EL (cell line): ENCODE measurements at places on chromosomes 2 and 18.
A peak's percentile ranks its signal among the peaks of the same experiment; 100 is the strongest.

DNA sequence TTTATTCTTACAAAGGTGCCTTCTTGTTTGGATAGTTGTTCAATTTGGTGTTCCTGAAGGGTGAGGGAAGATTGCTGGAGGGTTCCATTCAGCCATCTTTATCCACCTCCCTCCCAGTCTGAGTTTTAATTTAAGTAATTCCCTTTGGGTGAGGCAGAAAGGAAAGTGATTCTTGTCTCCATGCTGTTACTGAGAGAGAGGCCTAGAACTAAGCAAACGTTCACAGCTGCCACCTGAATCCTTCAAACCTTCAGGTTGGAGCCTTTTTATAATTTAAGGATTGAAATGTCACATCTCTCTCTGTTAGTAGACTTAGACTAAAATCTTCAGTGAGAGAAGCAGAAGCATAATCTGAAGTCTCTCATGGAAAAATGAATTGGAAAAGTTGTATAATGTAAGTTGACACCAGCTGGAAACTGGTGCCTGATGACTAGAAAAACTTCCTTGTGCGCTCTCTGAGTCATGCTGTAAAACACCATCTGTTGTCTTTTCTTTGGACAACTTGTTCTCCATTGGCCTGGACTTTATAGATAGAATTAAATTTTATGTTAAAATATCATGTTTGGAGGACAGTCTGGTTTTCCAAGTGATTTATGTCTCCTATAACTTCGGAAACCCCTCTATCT lies 14.6 kb downstream of the STRADB start:
- peak; percentile 75 for DNase-seq

DNA sequence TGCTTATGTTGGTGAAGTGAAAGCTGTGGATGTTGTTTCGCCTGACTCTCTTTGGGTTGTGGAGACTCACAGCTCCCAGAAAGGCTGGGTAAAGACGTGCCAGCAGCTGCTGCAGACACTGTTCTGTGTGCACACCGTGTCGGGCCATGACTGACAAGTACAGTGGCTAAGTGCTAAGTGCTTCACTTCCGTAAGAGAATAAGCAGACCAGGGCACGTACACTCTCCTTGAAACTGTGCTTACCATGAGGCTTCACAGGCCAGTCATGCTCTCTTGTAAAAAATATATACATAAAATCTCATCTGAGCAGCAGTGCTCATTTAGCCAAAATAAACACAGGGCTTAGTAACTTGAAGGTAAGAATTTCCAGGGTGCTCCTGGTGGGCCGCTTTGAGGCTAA lies 86.0 kb downstream of the NRP2 start:
- DNase-seq = no peak

DNA sequence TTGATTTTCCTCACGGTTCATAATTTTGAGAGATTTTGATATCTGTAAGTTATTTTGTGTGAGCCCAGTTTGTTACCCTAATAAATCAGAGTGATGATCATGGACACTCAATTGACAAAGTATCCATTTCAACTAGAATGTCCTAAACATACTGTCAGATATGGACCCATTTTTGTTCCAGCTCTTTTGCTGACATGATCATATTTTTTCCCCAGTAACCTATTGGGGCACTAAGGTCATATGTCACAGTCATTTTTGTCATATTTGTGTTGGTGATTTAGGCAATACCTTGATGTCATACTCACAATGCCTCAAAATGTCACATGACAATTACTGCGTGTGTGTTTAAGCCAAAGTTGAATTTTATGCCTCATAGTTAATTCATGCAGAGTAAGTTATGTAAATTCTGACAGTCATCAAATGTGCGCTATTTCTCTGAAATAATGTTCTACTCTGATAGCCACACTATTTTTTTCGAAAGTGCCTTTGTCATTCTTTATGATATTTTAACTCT lies 218.7 kb downstream of the ARHGAP15 start:
- no peak for DNase-seq

DNA sequence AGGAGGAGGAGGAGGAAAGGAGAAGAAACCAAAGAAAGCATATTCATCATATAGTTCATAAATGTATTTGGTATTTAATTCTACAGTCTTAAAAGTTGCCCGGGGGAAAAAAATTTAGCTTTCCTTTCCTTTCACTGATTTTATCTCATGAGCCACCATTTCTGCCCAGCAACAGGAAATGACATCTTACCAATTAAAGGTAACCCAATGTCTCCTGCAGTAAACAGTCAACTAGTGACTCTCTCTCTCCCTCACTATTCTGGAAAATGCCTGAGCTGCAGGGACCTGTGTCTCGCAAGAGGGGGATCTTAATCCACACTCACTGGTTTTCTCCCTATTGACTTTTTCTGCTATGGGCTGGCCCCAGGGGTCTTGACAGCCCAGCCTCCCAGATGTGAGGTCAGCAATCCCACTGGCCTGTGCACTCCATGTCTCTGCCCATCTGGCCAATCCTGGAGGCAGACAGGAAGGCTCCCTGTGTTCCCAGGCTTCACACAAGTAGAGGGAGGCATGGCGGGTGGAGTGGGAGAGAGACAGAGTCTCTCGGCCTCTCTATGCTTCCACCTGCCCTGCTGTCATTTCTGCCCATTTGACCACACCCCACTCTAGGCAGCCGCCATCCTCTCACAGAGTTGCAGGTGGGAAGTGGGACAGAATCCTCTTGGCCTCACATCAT lies 85.4 kb upstream of the CABLES1 start:
- DNase-seq = peak; percentile 22

- DNase-seq = no peak
Measured at GRCh38 chr2:65035351-65035943, 20.8 kb upstream of the CEP68 start.

DNA sequence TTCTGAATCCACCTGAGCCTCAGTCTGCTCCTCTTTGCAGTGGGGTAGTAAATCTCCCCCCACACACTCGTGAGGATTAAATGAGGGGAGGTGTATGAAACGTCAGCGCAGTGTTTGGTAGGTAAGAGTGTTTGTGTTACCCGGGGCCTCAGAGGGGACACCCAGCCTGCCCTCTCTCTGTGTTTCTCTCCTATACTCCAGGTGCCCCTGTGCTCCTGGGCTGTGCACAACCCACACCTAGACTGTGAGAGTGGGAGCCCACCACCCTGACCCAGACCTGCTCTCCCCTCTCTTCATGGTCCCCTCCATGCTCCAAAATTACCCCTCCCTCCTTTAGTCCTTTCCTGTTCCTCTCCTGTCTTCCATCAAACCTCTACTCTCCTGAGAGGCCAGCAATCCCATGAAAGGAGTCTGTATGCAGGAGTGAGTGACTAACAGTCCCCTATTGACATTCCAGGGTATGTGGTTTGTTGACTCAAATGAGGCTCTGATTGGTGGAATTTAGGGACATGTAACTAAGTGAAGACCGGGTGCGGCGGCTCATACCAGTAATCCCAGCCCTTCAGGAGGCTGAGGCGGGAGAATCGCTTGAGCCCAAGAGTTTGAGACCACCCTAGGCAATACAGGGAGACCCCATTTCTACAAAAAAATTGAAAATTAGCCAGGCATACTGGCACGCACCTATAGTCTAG lies 10.4 kb downstream of the CIB4 start:
- peak; percentile 31 for DNase-seq

GRCh38 chr2:217356781-217357180 lies 496.9 kb upstream of the TNP1 start:
- no peak for DNase-seq
